ENCODE measurements at places on chromosomes 4 and X. TPM values are rescaled to one million over a fixed set of nuclear protein-coding genes. Genes with fewer than 3 reads are reported as not detected.
A peak's percentile ranks its signal among the peaks of the same experiment; 100 is the strongest.

DNA sequence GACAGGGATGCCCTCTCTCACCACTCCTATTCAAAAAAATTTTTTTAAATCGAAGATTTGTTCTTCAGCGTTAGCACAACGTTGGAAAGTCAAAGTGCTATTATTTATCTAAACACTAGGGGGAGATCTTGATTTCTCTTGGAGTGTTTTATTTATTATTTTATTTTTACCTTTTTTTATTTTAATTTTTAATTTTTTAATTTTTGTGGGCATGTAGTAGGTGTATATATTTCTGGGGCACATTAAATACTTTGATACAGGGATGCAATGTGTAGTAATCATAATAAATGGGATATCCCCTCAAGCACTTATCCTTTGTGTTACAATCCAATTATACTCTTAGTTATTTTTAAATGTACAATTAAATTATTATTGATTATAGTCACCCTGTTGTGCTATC lies 37.4 kb upstream of the SLC10A4 start:
- no peaks in the 10 kb centered on the region for H3K27me3 ChIP-seq
- no peak overlapping the region for H3K27ac ChIP-seq
- no peaks in the 10 kb centered on the region for H3K4me1 ChIP-seq
- DNase-seq = peak; percentile 58
- H3K36me3 ChIP-seq = no peaks in the 10 kb centered on the region
- no peak overlapping the region for H3K4me3 ChIP-seq

Gene PPP2R2C
- 7.6 TPM for total RNA-seq

DNA sequence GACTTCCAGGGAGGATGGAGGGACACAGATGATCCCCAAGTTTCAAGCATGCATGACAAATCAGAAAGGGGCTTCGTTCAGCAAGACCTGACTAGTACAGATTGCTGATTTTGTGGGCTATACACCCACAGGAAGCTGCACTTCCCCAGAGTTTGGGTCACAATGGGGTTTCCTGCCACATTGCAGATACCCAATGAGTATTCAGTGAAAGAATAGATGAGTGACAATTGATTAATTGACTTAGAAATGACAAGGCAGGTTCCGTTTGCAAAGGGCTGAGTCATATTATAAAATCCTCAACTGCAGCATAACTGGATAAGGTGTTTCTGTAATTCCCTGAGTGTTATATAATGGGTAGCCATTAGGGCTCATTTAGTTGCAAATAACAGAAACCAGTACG lies 146.6 kb upstream of the TBL1X start:
- no peaks in the 10 kb centered on the region for H3K4me1 ChIP-seq
- H3K27ac ChIP-seq = no peak overlapping the region
- no peaks in the 10 kb centered on the region for H3K27me3 ChIP-seq
- H3K4me3 ChIP-seq = no peak overlapping the region
- no peaks in the 10 kb centered on the region for H3K36me3 ChIP-seq
- no peak for DNase-seq

Gene MAGEB1
- total RNA-seq = not detected

Gene TMSB15A
- total RNA-seq = 81.3 TPM

DNA sequence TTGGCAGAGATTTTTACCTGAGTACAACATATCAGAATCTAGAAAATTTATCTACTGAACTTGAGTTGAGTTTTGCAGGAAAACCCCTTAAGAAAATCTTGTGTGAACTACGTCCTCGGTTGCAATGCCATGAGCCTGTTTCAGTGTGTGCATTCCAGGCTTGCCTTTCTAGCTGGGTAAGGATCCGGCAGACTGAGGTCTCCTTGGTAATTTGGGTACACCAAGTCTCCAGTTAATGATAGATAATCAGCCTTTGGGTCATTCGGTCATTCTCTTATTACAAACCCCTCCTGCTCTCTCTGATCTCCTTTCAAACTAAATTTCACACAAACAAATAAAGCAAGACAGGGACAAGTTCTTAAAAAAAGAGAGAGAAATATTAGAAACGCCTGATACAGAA lies 5.9 kb upstream of the HAND2 start:
- no peak overlapping the region for H3K27ac ChIP-seq
- peaks cover 100% of the 10 kb centered on the region for H3K27me3 ChIP-seq
- no peak overlapping the region for H3K4me3 ChIP-seq
- H3K36me3 ChIP-seq = no peaks in the 10 kb centered on the region
- H3K4me1 ChIP-seq = peaks cover 28% of the 10 kb centered on the region
- DNase-seq = no peak
